ENCODE measurements at places on chromosomes 1 and 21.

GRCh38 chr1:63743781-63744180 is 30.0 kb upstream of the ROR1 start:
- no peak for DNase-seq

GRCh38 chr1:36350659-36351226 is 27.3 kb upstream of the EVA1B start:
- peak; percentile 82 for DNase-seq

DNA sequence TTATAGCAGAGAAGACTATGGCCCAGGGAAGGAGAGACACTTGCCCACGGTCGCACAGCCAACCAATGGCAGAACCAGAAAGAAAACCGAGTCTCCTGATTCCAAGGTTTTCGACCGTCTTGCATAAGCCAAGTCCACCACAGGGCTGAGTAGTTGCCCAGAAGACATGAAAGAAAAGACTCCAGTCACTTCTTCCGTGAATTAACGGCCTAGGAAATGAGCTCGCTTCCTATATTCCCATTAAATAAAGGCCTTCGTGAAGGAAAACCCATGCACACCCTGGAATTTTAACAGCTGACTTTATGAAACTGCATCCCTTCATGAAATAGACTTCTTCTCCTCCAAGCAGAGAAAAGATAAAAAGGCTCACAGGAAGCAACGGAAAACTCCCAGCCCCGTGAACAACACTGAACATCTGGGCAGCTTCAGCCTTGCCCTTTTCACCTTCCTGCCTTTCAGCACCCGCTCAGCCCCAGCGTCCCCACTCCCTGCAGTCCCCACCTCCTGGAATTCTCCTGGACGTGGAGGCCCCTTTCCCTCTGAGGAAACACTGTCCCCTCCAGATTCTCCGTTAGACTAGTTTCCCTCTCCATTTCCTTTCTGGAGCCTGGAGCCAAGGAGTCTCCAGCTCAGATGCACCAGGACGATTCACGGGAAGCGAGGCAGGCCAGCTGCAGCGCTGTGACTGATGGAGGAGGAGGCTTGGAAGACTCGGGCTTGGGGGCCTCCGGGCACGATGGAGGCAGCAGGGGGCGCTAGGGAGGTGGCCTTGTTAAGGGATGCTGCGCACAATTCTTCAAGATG is 2.7 kb upstream of the MYOC start:
- peak; percentile 65 for DNase-seq

- no peak for DNase-seq
Observed at GRCh38 chr1:38139738-38140487, 93.3 kb upstream of the POU3F1 start.

DNA sequence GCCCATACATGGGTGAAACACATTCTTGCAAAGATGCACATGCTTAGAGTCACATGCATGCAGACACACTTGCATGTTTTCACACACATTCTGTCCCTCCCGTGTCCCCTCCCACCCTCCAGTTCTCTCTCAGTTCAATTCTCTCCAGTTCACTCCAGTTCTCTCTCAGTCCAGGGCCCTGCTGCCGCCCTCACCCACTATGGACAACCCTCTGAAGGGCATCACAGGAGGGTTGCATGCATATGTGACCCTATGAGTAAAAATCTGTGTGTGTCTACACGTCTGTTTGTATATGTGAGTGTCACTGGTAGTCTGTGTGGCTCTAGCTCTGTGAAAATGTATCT is 21.8 kb upstream of the ADGRB2 start:
- no peak for DNase-seq

Measured in AG10803 (cell line).